ENCODE measurements at places on chromosomes 5 and 9.

GRCh38 chr5:169581580-169582227, 1.9 kb upstream of the SPDL1 start:
- DNase-seq = peak; percentile 71

DNA sequence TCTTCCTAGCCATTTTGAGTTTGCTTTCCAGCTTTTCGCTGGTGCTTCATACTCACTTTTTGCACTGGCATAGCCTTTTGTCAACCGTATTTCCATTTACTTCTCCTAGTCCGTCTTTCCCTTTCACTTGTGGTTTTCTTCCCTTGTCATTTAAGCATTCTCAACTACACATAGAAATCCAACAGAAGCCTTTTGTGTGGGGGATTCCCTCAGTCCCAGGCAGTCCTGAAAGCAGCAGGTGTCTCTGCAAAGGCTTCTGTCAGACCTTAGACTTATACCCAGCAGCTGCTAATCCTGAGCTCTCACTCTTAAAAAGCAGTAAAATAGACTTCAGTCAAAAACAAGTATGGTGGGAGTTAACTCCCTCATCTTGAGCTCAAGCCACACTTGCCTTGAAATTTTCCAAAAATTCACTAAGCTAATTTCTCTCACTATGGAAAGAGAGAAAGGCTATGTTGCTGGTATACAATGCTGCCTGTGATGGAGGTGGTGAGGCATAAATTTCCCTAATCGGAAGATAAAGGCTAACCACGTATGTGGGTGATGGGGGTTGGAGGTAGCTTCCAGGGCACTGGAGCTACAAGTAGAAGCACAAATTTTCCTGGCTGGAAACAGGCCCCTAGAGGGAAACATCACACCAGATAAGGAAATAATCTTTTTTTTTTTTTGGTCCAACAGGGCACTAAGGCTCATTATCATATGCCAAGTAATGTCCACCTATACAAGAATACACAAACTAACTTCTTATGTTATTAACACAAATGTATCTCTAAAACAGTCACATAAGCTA, 34.8 kb upstream of the IFNK start:
- no peak for DNase-seq

GRCh38 chr9:1647776-1648175, 367.4 kb upstream of the SMARCA2 start:
- no peak for DNase-seq

DNA sequence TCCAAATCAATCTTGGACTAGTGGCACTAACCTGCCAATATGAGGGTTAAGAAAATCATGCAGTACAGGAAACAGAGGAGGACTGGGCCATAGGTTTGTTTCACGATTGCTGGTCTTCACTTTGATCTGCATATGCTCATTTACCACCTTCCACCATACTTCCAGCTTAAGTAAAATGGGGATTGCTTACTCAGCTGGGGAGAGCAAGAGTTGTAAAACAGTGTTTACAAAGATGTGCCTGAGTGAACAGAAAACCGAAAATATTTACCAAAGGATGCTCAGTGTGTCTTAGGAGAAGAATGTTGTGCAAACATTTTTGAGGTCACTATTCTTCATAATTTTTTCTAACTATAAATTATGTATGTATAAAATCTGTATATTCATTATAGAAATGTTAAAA, 65.1 kb upstream of the DNAH5 start:
- DNase-seq = no peak

GRCh38 chr5:56192246-56192645, 40.9 kb downstream of the ANKRD55 start:
- no peak for DNase-seq

GRCh38 chr5:92885950-92886349, 695.1 kb downstream of the NR2F1-AS1 start:
- DNase-seq = no peak

- no peak for DNase-seq
Observed at GRCh38 chr5:42905827-42906226, 94.1 kb upstream of the SELENOP start.

GRCh38 chr9:115204904-115205453, 87.0 kb upstream of the TNC start:
- no peak for DNase-seq

DNA sequence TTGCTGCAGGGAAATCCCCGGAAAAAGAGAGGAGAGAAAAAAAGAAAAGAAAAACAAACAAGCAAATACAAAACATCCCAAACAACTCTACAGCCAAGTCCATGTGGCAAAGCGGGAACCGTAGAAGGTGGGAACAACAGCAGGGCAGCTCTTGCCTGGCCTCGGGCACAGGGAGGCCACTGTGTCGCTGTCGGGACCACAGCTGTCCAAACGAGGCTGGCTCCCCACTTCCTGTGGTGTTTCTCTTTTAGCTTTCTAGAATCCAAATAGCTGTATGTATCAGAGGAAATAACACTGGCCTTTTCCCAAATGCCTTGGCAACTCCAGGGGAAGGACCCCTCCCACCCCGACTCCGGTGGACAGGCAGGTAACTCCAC, 41.6 kb upstream of the EQTN start:
- DNase-seq = no peak

DNA sequence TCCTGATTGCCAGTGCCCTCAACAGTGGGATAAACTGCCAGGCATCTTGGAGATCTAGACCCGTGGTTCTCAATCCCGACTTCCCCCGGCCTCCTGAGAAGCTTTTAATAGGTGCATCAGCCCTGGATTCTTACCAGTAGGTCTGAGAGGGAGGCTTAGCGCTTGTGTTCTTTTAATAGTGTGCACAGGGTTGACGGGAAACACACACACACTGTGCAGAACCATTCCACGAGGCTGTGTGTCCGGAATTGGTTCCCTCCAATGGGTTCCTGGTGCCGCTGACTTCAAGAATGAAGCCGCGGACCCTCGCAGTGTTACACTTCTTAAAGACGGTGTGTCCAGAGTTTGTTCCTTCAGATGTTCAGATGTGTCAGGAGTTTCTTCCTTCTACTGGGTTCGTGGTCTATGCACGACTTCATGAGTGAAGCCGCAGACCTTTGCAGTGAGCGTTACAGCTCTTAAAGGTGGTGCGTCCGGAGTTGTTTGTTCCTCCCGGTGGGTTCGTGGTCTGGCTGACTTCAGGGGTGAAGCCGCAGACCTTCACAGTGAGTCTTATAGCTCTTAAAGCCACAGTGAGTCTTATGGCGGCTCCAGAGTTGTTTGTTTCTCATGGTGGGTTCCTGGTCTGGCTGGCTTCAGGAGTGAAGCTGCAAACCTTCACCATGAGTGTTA, 46.6 kb upstream of the PRSS3 start:
- peak; percentile 63 for DNase-seq

DNA sequence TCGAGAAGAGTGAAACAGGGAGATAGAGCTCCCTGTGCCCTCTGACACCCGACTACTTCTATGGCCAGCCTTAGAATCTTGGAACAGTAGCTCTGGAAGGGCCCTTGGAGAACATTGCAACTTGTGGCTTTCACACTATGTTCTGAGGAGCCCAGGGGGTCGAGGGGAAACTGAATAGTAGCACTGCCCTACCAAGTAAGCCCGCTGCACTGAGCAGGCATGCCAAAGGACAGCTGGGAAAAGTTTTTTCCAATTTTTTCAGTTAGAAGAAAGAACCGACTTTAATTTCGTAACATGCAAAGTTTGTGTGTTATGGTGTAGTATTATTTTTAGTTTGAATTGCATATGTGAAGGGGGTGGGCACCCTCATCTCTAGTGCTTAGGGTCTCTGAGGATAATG, 10.9 kb downstream of the SMIM3 start:
- DNase-seq = no peak

DNA sequence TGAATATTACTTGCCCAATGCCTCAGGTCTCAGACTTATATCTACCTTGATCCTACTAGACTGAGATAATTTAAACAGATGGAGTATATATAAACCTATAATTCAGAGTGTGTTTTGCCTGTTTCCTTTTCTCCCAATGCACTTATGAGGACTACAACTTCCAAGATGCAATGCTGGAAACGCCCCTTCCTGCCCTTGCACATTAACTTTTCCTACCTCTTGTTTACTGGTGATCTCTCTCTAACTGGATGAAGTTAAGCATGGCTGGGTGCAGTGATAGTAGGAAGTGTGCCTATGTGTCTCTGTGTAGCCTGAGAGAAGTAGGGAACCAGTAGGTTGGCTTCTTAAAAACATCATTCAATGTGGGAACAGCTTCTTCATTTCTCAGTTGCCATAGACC, 115.2 kb downstream of the SVEP1 start:
- DNase-seq = no peak

DNA sequence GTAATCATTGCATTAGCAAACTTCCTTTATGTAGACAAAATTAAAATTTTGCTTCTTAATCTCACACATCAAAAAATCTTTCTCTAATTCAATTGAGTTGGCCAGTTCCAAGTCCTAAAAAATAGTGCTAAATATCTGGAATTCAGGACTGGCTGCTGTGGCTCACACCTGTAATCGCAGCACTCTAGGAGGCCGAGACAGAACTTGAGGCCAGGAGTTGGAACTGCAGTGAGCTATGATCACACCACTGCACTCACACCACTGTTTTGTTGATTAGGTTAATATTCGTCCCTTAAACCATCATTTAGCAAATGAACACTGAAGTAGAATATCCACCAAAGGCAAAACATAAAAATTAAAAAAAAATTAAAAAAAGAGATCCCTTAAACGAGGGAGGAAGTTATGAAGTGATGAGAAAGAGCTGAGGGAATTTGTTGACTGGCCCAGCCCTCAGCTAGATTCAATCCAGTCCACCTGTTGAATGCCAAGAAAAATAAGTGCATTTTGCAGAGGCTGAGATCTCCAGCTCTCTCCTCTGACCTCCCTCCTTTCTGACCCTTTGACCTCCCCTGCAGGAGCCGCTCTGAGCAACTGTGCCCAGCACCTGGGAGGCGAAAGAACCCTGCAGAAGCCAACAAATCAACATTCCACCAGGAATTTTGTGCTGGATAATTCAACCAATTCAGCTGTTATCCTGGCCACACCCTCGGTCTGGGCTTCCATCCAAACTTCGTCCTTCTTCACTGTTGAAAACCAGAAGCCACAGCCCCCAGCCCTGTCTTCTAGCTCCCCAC, 96.8 kb downstream of the OR2K2 start:
- DNase-seq = no peak

DNA sequence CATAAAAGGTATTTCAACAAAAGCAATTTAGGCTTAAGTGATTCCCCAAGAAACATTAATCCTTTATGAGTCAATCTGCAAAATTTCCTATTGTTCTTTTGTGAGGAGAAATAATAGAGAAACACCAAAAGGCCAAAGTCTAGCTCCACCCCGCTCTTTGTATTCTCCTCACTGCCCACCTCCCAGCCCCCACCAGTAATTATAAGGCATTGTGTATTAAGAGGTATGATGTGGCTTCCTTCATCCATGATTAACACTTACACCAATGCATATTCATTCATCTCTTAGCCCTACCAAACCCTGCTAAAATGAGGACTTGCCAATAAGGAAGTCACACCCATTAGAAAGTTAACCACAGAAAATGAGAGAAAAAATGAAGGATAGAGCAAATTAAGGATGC, 105.3 kb upstream of the SPATA31D4 start:
- DNase-seq = no peak

- DNase-seq = no peak
Observed at GRCh38 chr5:151480384-151481293, 33.2 kb downstream of the SLC36A1 start.

DNA sequence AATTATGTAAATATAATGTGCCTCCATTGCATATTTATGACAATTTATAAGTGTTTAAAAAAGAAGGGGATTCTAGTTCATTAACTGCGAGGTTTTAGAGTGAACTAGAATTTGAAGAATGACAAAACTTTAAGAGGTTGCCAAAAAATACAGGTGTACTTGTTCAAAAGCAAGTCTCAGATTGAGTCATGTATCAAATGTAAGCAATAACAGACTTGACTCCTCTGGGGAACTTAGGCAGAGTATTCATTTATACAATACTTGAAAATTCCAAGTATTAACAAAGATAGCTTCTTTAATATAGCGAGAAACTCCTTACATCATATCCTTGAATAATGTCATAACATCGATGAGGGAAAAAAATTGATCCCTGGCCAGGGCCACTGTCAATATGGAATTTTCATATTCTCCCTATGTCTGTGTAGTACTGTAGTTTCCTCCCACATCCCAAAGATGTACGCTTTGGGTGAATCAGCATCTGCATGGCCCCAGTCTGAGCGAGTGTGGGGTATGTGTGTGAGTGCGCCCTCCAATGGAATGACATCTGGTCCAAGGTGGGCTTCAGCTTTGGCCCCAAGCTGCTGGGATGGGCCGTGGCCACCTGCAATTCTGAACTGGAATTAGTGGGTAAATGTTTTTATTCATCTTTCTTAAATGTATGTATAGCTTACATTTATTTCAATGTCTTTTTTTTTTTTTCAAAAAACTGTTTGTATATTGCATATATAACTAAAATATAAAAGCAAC, 70.1 kb downstream of the RIC1 start:
- DNase-seq = no peak
